Sigmoid colon (tissue), 7 donors: ENCODE measurements at places on chromosomes 7 and 10. TPM values are rescaled to one million over a fixed set of nuclear protein-coding genes. Genes with fewer than 3 reads are reported as not detected.

ANKRD61 gene
- total RNA-seq: not detected

PPP1R3C gene
- total RNA-seq: 23.7 TPM

DNA sequence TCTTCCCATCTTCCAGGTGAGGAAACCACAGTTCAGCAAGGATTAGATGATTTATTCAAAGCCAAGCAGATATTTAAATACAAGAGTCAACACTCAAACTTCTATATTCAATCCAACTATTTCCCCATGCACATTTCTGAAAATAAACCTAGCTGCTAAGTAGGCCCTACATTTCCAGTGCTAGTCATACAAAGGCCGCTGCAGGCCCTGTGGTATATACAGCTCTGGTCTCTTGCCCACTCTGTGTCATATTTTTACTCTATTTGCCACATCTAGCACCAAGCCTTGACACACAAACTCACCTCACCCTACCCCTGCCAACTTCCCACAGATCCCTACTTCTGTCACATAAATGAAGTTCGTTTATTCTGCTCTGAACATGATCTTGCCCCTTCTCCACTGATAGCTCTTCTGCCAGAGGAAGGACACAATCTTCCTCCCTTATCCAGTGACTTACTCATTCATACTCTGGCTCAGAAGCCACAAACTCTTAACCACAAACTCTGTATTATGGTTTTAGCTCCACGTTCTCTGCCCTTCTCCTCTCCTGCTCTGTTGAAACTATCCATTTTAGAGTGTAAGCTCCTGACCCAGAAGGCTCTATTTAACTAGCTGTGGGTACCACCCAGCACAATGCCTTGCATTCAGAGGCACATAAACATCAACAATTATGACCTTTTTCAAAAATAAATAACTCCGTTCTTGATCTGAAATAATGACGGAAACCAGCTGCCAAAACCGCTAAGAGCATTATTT lies 180.7 kb downstream of the CPEB3 start:
- H3K4me3 ChIP-seq: no peak overlapping the region
- no peak for DNase-seq
- H3K4me1 ChIP-seq: peaks cover 7% of the 10 kb centered on the region

DNA sequence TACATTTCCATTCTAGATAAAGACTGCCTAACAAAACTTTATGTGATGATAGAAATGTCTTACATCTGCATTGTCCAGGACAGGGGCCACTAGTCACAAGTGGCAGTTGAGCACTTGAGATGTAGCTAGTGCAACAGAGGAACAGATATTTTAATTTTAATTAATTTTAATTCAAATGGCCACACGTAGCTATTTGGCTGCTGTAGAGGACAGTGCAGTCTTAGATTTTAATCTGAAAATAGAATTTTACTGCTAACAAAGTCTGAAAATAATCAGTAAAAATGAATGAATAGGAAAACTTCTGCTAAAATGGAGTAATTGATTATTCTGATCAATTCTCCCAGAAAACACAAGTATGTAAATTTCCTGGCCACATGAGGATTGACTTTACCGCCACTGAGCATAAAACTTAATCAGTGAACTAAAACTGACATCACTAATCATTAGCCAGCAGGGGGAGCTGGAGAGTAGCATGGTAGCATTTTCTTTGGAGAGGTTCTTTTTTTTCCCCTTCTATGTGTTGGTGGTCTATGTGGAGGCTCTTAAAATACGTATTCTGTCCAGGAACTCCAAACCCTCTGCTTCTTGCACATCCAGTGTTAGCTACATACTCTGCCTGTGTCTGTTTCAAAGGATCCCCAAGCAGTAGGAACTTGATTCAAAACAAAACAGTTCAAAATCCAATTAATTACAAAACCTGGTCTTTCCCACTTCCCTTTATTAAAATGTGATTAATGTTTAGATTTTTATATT lies 52.1 kb downstream of the TSPAN12 start:
- H3K36me3 ChIP-seq: no peaks in the 10 kb centered on the region
- no peak overlapping the region for H3K4me3 ChIP-seq
- no peaks in the 10 kb centered on the region for H3K4me1 ChIP-seq
- no peaks in the 10 kb centered on the region for H3K27me3 ChIP-seq
- no peak overlapping the region for H3K27ac ChIP-seq
